ENCODE measurements at places on chromosomes 5 and 9. TPM values are rescaled to one million over a fixed set of nuclear protein-coding genes. Genes with fewer than 3 reads are reported as not detected.

- H3K27ac ChIP-seq: no peak overlapping the region
- H3K4me1 ChIP-seq: no peaks in the 10 kb centered on the region
- H3K4me3 ChIP-seq: no peak overlapping the region
- ATAC-seq: no peak
- no peaks in the 10 kb centered on the region for H3K27me3 ChIP-seq
These were observed 302.7 kb upstream of the NREP start for GRCh38 chr5:112059579-112060135.

DNA sequence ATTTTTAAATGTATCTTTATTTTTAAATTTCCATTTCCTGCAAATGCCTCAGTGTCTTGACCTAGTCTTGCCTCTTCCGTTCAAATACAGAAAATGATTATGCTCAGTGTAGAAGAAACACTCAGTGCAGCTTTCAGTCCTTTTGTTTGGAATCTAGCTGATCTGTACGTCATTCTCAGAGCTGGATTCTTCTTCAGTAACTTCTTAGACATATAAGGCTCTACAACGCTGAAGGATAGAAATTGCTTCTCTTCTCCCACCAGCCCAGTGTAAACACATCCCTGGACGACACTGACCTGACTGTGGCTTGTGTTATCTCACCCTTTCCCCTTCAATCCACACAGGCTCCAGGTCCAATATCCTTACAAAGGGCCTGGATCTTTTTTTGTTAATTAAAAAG, 3.2 kb upstream of the ALDH1B1 start:
- no peaks in the 10 kb centered on the region for H3K36me3 ChIP-seq
- peaks cover 15% of the 10 kb centered on the region for H3K27me3 ChIP-seq

- peak; percentile 65 for ATAC-seq
- no peaks in the 10 kb centered on the region for H3K4me1 ChIP-seq
- no peak overlapping the region for H3K4me3 ChIP-seq
- peaks cover 38% of the 10 kb centered on the region for H3K27me3 ChIP-seq
- H3K27ac ChIP-seq: no peak overlapping the region
These were observed 187.0 kb upstream of the S1PR3 start for GRCh38 chr9:88804254-88804596.

- peaks cover 20% of the 10 kb centered on the region for H3K27me3 ChIP-seq
- ATAC-seq: no peak
- no peak overlapping the region for H3K4me3 ChIP-seq
- no peaks in the 10 kb centered on the region for H3K36me3 ChIP-seq
These were observed 67.4 kb upstream of the ZNF618 start for GRCh38 chr9:113808391-113809358.

- no peak overlapping the region for H3K4me3 ChIP-seq
- H3K36me3 ChIP-seq: peaks cover 63% of the 10 kb centered on the region
- no peak overlapping the region for H3K27ac ChIP-seq
- H3K27me3 ChIP-seq: no peaks in the 10 kb centered on the region
These were observed 6.9 kb downstream of the RNU6ATAC start for GRCh38 chr9:134157378-134157885.

GRCh38 chr5:17228821-17229291, 11.4 kb downstream of the BASP1 start:
- no peaks in the 10 kb centered on the region for H3K36me3 ChIP-seq
- no peak overlapping the region for H3K27ac ChIP-seq
- H3K4me1 ChIP-seq: no peaks in the 10 kb centered on the region
- no peak for ATAC-seq

DNA sequence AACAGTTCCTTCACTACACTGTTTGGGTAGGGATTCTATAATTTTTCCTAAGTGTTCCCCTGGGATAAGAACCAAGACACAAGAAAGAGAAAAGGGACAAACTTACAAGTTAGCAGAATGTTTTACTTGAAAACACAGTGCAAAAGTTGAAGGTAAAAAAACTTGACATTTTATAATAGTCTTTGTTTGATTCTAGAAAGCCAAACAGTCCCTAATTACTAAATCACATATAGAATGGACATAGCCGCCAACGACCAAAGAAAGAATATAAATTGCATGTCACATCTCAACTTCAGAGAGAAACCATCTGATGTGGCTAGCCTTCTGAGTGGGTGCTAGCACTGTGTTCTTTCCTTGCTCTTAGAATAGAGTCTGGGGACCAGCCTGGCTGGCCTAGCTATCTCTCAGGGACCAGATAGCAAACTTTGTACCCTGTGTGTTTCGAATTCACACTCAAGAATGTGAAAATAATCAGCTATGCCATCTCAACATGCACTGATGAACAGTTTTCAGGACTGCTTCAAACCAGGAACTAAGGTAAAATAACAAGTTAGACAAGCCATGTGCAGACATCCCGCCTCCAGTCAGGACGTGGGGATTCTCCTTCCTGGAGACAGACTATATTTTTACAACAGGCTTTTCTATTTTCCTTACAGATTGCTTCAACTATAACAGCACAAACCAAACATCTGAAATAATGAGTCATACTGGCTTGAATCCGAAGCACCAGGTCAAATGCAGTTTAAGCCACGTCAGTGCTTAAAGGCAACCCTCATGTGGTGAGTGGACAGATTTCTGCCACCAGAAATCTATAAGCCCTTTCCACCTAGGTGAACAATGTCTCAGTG, 53.7 kb downstream of the LHFPL2 start:
- H3K27ac ChIP-seq: no peak overlapping the region
- H3K4me1 ChIP-seq: no peaks in the 10 kb centered on the region
- no peaks in the 10 kb centered on the region for H3K36me3 ChIP-seq
- H3K4me3 ChIP-seq: no peak overlapping the region
- ATAC-seq: no peak

GPR150 gene
- 0.35 TPM for total RNA-seq

FOXD4 gene
- 0.24 TPM for total RNA-seq

GMCL2 gene
- not detected for total RNA-seq
